NCI-H446 (cell line): ENCODE measurements at places on chromosomes 7 and 10.

- DNase-seq = no peak
Measured at GRCh38 chr7:24903559-24903958, 76.4 kb downstream of the OSBPL3 start.

DNA sequence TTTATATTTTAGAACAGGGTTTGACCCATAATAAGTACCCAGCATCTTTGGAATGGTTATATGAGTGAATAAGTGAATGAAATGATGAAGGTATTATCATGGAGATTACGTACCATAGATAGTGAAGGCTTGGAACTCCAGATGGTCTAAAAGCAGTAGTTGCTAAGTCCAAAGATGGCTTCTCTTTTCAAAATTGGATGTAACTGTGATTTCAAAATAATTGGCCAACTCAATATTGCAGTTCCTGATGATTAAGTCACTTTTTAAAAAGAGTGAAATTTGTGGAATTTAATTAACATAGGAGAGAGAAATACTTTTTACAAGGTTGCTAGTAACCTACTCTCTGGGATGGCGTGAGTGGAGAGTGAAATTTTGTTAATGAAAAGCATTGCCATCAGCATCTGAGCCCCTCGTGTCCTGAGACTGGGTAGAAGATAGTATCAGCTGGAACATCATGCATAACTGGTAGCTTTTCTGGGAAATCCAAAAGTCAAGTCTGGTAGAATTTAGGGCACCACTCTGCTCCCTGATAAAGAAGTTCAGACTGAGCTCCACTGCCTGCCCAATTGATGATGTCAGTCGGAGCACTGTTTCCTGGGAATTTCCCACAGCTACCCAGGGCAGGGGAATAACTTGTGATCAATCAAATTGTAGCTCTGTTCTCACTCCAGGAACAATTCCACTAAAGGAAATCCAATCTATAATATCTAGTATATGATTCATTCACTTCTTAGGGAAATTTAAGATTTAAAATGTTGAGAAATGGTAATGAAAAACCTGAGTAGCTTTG lies 3.2 kb downstream of the GPR141 start:
- DNase-seq = no peak

GRCh38 chr7:3112479-3113134 lies 68.9 kb upstream of the CARD11 start:
- no peak for DNase-seq

- no peak for DNase-seq
Measured at GRCh38 chr10:103783681-103784080, 71.7 kb downstream of the SH3PXD2A start.

- no peak for DNase-seq
Measured at GRCh38 chr10:97948822-97949221, 81.6 kb downstream of the CRTAC1 start.

GRCh38 chr7:143269251-143269650 lies 6.0 kb downstream of the GSTK1 start:
- no peak for DNase-seq

DNA sequence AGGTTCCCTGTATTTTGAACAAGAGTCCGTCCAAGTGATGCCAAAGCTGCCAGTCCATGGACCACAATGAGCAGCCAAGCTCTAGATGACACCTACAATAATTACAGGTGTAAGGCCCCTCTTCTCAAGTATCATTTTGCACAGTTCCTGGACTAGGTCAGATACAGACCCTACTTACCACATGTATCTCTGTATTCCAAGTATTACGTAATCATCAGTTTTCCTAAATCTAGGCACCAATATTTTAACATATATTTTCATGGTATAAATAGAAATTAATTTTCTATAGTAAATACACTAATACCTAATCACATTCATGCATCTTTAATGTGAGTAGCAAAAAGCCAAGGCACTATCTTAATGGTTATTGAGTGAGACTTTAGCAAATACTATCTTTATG lies 157.0 kb upstream of the PRSS1 start:
- no peak for DNase-seq

DNA sequence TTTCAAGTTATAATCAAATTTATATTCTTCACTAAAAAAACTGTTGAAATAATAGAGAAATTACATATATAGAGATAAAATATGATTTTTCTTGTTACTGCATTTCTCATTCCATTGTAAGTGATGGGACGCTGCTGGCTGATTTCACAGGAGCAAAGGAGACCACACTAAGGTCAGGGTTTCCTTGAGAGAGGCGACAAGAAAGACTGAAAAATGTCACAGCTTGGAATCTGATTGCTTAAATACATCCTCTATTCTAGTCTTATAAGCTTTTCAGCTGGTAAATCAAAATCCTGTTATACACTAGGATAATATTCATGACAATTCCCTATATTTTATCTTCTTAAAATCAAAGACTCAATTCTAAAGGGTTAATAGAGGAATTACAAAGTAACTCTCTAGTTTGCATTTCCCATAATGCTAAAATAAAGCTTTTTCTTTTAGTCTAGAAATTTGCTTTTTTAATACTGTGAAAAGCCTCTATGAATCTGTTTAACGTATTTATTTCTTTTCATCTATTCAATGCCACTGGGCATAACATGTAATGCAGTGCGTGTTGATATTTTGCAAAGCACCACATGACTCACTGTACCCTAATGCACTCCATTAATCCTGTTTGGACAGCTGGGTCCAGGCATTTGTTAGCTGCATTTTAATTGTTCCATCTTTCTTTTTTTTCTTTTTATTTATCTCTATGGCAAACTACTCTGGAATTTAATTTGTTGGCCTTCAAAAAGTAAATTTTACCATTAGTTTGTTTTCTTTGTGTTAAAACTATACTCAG lies 81.7 kb downstream of the RNF32 start:
- DNase-seq = no peak

DNA sequence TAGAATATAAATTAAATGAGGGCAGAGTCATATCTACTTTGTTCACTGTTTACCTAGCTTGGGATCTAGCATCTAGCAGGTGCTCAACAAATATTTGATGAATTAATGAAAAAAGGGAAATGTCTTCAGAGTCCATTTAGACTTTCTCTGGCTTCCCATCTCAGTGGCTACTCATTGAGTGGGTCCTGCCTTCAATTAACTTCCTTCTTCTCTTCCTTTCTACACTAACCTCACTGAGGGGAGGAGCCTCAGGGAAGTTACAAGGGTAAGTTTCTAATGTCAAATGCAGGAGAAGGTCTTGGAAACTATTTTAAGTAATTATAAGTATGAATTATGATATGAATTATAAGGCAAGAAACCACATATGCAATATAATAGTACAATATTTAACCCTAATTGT lies 28.2 kb upstream of the MPP7 start:
- DNase-seq = no peak

- DNase-seq = no peak
Measured at GRCh38 chr10:125455431-125455830, 227.5 kb downstream of the TEX36 start.

- no peak for DNase-seq
Measured at GRCh38 chr7:48384180-48384752, 213.0 kb downstream of the ABCA13 start.

- no peak for DNase-seq
Measured at GRCh38 chr7:64599359-64599758, 36.5 kb upstream of the ZNF680 start.

- DNase-seq = no peak
Measured at GRCh38 chr10:15464381-15464780, 93.3 kb upstream of the FAM171A1 start.

DNA sequence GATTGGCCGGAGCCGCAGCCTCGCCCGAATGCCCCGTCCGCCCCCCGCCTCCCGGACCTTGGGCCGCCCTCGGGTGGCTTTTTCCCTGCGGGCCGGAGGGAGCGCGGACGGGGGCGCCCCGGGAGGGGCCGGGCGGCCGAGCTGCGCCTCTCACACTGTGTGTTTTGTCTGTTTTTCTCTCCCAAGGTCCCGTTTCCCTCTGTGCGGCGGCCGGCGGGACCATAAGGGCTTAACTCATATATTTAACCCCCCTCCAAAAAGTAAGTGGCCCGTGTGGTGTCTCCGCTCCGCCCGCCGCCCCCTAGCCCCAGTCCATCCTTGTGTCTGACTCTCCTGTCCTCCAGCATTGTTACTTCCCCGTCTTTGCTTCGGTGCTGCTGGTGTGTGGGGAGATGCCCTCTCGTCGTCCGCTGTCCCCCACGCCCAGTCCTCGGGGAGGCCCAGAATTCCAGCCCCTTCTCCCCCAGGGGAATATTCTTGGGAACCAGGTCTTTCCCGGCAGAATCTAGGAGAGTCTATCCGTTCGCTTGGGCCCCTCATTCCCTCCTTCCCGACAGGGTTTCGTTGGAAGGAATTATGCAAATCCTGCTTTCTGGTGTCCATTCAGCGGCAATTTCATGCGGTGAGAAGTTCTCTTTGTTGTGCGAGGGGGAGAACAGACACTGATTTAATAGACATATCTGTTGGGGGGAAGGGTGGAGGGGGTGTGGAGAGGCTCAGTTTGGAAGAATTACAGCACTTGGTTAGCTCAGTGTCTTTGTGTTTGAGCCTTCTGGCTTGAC lies 1.3 kb downstream of the LCOR start:
- DNase-seq = no peak

- DNase-seq = no peak
Measured at GRCh38 chr10:25692761-25693160, 241.3 kb upstream of the MYO3A start.

DNA sequence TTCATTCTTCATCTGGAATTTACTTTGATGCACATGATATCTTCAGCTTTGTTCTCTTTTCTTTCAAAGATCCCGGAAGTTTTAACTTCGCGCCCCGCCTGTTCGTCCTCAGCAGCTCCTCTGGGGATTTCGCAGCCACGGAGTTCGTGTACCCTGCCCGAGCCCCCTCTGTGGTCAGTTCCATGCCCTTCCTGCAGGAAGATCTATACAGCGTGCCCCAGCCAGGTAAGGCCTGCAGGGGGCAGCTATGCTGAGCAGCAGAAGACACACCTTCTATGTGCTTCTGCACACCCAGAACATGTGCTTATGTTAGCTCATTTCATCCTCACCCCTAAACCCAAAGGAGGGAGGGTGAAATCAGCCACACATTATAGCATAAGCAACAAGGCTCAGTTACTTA lies 79.7 kb upstream of the LYZL2 start:
- no peak for DNase-seq

- no peak for DNase-seq
Measured at GRCh38 chr7:28083164-28083997, 97.2 kb downstream of the JAZF1 start.

DNA sequence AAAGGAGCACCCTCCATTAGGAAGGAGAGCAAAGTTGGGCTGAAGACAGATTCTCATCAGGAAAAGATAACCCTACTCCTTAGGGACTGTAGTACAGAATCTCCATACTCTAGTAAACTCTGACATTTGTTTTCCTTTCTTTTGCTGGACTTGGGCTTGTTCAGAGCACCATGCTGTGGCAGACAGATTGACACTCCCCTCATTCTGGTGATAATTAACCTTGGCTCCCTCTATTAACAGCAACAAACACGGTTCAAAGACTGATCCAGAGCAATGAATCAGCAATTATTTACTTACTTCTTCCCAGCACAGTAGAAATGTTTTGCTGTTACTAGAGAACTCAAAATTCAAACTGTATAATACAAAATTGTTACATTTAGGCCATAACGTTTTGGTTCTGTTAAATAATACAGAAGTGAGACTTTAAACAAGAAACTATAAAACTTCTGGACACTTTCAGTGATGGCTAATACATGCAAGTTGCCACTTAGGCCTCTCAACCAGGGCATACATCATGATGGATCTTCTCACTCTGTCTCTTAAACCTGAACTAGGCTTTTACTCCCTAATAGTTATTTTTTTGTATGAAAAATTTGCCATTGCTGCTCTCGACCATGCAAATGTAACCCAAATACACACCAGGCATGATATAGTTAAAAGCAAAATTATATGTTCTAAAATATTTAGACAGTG lies 639.0 kb downstream of the IPMK start:
- peak; percentile 2 for DNase-seq

- DNase-seq = peak; percentile 9
Measured at GRCh38 chr7:28069807-28070206, 110.8 kb downstream of the JAZF1 start.

DNA sequence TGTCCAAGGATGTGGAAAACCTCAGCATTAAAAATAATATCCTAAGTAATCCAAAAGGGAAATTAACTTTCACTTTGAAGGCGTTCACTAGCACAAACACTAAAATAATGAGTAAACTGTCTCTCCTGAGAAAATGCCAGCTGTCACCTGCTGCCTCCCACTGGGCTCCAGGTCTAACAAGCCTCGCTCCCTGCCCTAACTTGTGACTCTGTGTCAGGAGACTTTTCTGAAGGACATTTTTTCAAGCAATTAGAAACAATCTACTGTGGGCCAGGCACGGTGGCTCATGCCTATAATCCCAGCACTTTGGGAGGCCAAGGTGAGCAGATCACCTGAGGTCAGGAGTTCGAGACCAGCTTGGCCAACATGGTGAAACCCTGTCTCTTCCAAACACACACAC lies 72.8 kb upstream of the GLCCI1 start:
- DNase-seq = no peak

DNA sequence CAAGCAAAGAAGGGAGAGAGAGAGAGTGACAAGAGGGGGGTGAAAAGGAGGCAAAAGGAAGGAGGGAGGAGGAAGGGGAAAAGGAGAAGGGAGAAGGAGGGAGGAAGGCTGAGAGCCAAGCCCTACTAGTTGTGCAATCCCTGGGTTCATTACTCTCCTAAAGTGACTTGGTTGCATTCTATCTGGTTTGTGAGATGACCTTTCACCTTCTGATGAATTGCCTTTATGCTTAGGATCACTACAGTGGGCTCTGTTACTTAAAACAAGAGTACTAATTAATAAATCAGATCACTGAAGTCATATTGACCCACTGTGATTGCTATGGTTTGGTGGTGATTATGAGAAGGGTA lies 144.9 kb downstream of the KIF20B start:
- DNase-seq = no peak

DNA sequence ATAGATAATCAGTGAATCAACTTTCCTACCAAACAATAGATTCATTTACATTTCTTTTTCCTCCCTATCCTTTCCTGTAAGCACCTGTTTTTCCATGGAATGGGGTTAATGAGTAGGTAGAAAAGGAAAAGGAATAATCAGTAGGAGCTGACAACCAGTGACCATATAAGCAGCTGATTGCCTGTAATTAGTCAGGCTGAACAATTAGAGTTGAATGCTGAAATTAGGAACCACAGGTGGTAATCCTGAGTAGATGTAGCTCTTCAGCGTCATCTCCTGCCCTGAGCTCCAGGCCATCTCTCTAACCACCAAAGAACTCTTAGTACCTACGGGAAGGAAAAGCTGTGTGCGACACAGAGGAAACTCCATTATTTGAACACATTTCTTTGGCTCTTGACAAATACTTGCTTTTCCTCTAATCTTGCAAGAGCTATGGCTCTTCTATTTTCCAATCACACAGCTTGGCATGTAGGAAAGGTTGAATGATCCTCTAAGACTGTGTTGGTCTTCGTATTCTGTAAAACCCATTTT lies 63.8 kb downstream of the KLHDC10 start:
- no peak for DNase-seq
